HuH-7.5 (cell line): ENCODE measurements at places on chromosomes 13 and 19.

DNA sequence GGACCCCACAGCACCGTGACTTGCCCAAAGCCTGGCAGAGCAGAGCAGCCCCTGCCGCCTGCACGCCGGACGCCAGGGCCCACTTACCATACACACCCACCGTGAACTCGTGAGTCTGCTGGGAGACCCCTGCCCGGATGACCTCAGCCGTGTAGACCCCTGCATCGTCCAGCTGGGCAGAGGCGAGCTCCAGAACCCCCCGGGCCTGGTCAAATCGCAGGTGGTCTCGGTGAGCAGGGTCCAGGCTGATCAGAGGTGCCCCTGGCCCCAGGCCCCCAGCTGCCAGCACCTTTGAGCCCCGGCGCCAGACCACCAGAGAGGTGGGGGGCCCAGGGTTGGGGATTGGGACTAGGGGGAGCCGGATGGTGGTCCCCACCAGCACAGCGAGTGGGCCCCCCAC lies 873 bp downstream of the VSIG10L start:
- no peak for DNase-seq

GRCh38 chr13:45385907-45386553 lies 32.1 kb downstream of the SLC25A30 start:
- no peak for DNase-seq

- no peak for DNase-seq
Measured at GRCh38 chr13:87827479-87827878, 156.3 kb downstream of the SLITRK5 start.

DNA sequence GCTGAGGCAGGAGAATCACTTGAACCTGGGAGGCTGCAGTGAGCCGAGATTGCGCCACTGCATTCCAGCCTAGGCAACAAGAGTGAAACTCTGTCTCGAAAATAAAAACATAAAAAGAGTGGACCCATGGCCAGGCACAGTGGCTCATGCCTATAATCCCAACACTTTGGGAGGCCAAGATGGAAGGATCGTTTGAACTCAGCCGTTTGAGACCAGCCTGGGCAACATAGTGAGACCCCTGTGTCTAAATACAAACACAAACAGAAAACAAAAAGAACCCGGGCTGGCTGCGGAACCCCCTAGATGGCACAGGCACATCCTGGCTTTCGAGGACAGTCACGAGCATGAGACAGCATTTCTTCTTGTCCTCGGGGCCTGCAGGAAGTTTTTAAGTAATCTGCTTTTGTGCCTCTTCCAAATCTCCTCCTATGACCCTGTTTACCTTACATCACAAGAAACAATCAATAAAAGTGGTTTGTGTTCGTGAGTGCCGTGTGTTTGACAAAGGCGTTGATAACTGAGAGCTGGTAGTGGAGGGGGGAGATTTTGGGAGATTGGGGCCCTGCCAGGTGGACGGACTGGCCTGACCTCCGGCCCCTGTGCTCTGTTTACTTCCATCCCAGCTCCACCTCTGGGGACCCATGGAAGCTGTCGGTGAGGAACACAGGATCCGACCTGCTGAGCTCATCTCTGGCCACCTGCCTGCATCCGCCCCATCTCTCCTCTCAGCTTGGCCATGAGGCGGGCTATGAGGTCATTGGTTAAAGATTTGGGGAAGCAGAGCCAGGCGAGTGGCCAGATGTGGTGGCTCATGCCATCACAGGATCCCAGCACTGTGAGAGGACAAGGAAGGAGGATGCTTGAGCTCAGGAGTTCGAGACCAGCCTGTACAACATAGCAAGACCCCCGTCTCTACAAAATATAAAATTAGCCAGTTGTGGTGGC lies 5.9 kb upstream of the GDF15 start:
- peak; percentile 85 for DNase-seq

- DNase-seq: no peak
Measured at GRCh38 chr19:20005741-20006140, 33.6 kb downstream of the ZNF682 start.

DNA sequence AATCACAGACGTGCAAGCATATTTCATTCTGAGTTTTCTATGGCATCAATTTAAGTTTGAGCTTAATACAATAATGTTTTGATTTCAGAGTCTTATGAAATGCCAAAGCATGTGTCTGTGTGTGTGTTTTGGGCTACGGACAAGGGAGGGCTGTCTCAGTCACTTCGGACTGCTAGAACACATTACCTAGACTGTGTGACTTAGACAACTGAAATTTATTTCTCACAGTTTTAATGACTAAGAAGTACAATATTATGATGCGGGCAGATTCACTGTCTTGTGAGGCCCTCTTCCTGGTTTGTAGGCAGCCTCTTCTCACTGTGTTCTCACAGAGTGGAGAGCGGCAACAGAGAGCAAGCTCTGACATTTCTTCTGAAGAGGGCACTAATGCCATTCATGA lies 1202.0 kb downstream of the EFNB2 start:
- DNase-seq: no peak

- DNase-seq: no peak
Measured at GRCh38 chr19:16649734-16650133, 10.2 kb downstream of the SMIM7 start.

- peak; percentile 62 for DNase-seq
Measured at GRCh38 chr13:109783447-109783814, 3.0 kb downstream of the IRS2 start.

GRCh38 chr19:10111405-10111811 lies at the start of gene P2RY11:
Gene P2RY11, plus strand, starts transcription at chr19:10111693. Its CDS starts 29 bp downstream, at chr19:10111722.
- no peak for DNase-seq

GRCh38 chr19:11416346-11417052 lies 2.6 kb downstream of the RGL3 start:
- DNase-seq: no peak

DNA sequence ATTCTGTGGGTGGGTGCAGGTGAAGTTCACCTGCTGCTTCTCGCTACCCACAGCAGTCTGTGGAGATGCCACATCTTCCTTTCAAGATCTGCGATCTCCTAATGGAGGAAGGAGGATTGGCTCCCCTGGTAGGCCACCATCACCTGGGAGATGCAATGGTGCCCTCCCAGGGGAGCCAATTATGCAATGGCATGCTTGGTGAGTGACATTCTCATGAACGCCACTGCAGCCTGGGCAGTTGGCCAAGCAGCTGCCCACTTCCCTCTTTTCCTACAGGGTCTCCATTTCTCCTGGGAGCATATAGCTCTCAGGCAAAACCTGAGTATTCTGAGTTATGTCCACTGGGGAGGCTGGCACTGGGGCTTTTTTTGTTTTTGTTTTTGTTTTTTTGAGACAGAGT lies 83.5 kb upstream of the KCTD15 start:
- no peak for DNase-seq

DNA sequence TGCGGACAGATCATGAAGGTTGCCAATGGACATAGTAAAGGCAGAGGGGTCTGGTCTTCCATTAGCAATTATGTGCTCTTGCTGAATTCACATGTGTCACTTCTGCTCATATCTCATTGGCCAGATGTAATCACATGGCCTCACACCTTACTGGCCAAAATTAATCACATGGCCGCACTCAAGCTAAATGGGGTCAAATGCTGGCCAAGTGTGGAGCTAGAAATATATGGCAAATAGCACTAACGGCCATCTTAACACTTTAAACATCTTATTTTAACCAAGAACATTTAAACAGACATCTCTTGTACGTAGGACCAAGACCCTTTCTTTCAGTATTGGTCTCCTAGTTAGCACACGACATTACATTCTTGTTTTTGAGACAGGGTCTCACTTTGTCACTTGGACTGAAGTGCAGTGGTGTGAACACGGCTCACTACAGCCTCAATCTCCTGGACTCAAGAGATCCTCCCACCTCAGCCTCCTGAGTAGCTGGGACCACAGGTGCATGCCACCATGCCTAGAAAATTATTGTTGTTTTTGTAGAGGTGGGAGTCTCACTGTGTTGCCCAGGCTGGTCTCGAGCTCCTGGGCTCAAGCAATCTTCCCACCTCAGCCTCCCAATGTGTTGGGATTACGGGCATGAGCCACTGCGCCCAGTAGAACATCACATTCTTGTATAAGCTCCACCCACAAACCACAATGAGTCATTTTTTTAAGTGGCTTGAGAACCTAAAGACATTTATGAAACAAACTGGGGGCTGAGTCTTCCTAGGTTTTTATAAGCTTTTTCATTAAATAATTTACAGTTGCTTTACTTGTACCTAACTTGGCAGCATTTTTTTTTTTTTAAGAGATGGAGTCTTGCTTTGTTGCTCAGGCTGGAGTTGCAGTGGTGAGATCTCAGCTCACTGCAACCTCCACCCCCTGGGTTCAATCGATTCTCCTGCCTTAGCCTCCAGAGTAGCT lies 2.9 kb upstream of the PTOV1 start:
- no peak for DNase-seq

DNA sequence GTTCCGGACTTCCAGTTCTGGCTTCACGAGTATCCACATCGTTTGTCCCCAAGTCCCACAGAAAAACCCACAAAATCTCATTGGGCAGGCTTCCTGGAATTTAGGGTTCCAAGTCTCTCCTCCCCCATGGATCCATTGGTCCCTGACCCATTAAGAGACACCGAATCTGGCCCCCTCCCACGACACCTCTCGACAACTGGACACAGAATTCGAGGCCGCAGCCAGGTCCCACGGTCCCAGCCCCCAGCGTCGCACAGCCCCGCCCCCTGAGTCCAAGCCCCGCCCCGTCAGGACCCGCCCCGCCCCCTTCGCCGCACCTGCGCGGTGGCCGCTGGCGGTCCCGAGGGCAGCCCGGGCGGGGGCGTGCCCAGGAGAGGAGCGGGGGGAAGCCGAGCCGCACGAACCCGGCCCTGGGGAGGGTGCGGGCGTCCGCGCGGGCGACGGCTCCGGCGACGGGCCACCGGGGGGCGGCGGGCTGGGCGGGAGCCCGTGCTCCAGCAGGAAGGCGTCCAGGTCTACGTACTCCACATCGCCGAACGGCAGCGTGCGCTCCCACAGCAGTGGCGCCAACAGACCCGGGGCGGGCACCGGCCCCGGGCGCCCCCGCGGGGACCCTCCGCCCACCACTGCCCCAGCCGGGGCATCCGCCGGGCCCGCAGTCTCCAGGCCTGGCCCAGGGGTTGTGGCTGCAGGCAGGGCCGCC lies 1.8 kb downstream of the DBP start:
- peak; percentile 86 for DNase-seq

DNA sequence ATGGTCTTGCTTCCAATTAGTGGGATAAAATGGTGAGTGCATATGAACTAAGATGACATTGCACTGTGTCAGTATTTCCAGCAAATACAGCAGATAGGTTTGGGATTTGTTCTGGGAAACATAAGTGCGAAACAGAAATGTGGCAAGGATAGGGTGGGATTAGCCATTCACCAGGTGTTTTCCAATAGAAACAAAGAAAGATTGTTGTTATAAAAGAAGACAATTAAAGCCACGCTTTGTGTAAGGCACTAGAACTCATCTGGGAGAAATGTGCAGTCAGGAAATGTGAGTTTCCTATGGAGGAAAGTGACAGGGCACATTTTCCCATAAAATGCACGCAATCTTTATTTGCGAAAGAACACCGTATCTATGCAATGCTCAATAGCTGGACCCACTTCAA lies 1547.8 kb downstream of the EFNB2 start:
- no peak for DNase-seq

GRCh38 chr19:55027472-55028337 lies 10.4 kb downstream of the GP6 start:
- DNase-seq: no peak

GRCh38 chr13:110509478-110509926 lies 52.0 kb downstream of the RAB20 start:
- no peak for DNase-seq

GRCh38 chr19:49017666-49018351 lies 918 bp upstream of the LHB start:
- peak; percentile 92 for DNase-seq

- DNase-seq: no peak
Measured at GRCh38 chr19:18265582-18265981, 8.7 kb downstream of the IQCN start.

- DNase-seq: no peak
Measured at GRCh38 chr19:17325881-17326594, 8.6 kb downstream of the ANO8 start.

DNA sequence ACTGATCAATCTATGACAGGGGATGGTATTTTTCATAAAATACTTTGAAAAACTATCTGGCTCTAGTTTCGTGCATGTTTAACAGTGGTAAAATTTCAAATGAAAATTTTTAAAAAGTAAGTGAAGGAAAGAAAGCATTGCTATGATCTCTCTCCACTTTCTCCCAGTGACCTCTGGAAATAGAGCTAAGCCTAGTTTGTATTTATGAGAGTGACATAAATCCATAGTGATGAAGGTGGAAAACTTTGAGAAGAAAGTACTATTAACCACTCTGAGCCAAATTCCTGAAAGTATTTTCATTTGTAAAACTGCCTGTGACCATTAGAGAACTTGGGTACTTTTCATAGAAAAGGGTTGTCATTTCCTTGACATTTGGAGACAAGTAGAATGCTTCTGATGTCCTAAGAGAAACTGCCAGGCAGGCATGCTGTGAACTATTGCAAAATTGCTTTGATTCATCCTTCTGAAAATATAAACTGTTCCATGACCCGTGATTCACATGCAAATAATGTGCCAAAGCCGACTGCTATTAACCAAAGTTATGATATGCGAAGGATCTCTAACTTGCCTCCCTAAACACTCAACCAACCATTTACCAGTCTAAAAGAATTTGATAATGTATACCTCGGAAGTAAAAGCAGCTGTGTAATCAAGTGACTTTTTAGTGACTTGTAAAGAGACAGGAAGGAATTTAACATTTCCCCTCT lies 133.2 kb downstream of the VWA8 start:
- DNase-seq: no peak

DNA sequence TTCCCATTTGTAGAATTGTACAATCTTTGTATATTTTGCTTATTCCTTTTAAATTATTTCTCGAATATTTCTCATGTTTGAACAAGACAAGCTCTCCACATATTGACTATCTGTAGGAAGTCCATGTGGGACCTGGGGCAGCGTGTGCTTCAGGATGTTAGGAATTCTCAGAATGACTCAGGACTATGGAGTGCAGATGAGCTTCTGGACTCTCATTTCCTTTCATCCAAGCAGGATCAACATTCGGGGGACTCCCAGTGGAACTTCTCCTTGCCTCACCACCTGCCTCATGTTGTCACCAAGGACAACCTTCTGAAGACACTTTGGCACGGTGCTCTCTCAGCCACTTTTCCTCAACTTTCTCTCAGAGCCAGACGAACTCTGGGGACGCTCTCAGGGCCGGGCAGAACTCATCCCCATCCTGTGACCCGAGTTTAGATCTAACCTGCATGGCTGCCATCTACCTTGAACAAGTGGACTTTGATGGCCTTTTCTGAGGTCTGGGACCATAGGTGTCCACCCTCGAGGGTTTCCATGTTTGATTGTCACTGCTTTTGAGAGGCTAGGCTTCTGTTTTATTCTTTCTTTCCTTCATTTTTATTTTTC lies 441.7 kb downstream of the IRS2 start:
- DNase-seq: no peak

DNA sequence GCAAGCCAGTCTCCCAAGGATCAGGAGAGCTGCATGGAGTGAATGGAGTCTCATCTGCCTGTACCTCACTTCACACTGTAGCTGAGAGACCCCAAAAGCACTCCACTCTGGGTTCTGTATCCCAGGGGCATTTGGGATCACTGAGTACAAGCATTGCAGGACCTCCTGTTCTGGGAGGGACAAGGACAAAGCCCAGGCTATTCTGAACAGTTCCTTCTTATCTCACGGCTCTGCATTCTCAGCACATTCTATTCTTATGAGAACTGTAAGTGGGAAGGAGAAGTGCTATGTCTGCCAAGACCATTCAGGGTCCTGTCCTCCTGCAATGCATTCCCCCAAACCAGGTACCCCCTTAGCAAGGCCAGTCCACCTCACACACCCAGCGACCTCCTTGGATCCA lies 42.8 kb downstream of the RNF6 start:
- DNase-seq: no peak

- no peak for DNase-seq
Measured at GRCh38 chr19:49489601-49490167, 2.3 kb downstream of the RPL13A start.

GRCh38 chr19:30062065-30062906 lies 120.2 kb downstream of the URI1 start:
- DNase-seq: no peak
